NCI-H1930 (cell line): ENCODE measurements at places on chromosomes 16 and 17.

GRCh38 chr16:22353933-22354541 lies 20.4 kb downstream of the CDR2 start:
- DNase-seq, result no peak

- DNase-seq, result no peak
Observed at GRCh38 chr16:16038950-16039349, 89.5 kb downstream of the ABCC1 start.

DNA sequence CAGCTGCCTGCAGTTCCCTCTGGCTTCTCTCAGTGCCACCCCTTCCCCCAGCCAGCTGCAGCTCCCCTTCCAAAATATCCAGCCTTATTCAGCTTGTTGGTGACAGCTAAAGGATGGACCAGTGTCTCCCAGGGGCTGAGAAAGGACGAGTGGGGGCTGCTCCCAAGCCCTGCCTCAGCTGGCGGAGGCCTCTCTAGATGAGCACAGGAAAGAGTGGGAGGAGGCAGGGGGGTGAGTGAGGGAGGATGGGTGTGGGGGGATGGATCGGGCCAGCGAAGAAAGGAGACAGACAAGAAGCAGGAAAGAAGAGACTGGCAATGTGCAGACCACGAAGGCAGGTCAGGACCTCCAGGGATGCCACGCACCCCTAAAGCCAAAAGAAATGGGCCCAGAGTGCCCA lies 17.5 kb downstream of the PIPOX start:
- no peak for DNase-seq

- no peak for DNase-seq
Observed at GRCh38 chr17:17880577-17881196, 43.9 kb upstream of the SREBF1 start.

- no peak for DNase-seq
Observed at GRCh38 chr17:60888812-60889709, 211.4 kb downstream of the BCAS3 start.

- DNase-seq, result no peak
Observed at GRCh38 chr17:607361-608147, 107.1 kb downstream of the VPS53 start.

DNA sequence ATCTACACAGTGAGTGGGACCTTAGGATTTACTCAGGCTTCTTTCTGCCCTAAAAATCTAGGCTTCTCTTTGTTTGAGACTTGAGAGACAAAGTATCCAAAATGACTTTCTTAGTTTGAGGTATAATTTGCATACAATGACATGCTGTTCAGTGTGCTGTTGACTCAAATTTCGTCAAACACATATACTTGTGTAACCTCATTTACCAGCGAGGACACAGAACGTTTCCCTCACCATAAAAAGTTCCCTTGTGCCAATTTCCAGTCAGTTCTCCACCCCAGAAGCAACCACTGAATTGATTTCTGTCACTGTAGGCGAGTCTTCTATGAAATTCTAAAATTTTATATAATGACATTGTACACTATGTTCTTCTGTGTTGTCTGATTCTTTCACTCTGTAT lies 68.0 kb upstream of the MAF start:
- no peak for DNase-seq

GRCh38 chr16:89717688-89718505 lies 2.8 kb downstream of the VPS9D1 start:
- DNase-seq, result no peak

DNA sequence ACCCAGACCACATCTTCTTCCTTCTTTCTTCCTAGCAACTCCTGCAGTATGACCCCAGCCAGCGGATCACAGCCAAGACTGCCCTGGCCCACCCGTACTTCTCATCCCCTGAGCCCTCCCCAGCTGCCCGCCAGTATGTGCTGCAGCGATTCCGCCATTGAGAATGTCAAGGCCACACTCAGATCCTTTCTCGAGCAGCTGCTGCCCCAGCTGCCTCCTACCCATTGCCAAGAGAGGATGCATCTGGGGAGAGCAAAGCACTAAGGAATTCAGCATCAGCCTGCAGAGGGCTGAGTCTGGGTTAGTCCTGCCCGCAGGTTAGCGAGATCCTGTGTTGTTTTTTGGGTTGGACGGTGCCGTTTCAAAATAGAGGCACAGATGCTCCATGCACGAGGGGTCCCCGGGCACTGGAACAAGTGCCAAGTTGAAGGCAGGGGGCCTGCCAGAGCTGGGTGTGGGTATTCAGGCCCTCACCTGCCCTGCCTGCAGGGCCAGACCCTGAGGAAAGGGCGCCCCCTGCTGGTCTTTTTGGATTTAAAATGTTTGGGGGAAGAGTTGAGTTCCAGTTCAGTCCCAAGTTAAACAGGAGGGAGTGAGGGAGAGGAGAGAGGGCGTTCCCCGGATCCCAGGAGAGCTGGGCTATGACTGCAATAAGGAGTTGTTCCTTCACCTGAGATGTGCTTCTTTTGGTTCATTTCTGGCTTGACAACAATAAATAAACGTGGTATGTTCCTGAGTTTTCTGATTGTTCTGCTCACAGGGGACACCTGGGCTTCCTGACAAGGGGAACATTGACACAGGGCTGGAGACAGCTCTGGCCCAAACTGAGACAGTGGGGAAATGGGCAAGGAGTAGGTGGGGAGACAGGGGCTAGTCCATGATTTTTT lies 4.9 kb downstream of the CDK3 start:
- DNase-seq, result peak; percentile 86

- peak; percentile 84 for DNase-seq
Observed at GRCh38 chr16:24253192-24253591, 2.9 kb upstream of the CACNG3 start.

- DNase-seq, result peak; percentile 21
Observed at GRCh38 chr16:12262454-12263180, 286.1 kb downstream of the SNX29 start.

DNA sequence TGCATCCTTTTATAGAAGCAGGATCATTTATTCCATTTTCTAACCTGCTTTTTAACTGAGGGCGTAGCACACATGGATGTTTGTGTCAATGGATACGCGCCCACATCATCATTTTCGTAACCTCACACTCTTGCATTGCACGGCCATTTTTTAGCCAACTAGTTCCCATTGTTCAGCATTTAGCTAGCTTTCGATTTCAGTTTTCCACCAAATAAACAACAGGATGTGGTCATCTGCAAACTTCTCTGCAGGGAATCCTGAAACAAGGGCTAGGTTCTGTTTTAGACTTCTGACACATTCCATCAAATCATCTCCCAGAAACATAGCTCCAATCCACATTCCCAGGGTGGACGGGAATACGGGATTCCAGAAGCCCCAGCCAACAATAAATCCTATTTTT lies 6.4 kb downstream of the CYB561 start:
- no peak for DNase-seq

DNA sequence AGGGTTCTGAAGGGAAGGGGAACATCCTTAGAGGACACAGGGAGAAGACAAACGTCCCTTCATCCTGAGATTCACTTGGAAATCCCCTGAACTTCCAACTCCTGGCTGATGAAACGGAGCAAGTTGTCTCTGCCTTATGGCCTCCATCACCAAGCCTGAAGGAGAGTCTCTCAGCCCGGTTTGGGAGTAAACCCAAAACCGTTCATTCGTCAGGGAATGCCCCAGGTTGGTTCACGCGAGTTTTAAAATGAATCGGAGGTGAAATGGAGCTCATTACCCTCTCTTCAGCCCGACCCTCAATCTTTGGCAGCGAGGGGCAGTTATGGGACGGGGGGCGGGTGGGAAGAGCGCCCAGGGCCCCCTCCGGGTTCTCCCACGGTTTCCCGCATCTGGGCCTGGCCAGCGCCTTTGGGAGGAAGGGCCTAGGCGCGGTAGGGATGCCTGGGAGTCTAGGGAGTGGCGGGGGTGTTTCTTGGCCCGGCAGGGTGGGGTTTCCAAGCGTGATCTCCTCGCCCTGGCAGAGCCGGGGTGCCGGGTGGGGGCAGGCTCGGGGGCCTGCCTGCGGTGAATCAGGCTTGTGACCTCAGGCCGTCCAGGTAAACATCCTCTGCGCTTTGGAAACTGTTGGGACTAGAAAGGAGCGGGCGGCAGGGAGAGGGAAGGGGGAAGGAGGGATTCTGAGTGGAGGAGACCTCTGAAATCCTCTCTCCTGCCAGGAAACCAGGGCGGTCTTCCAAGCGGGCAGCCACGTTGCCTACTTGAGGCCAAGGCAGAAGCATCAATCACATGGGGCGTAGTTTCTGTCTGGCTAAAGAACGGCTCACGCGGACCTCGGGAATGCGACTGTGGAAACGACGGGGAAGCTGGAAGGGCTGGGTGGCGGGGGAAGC lies 24.1 kb upstream of the HOXB13 start:
- DNase-seq, result no peak
